ENCODE measurements at places on chromosomes 16 and 17.

DNA sequence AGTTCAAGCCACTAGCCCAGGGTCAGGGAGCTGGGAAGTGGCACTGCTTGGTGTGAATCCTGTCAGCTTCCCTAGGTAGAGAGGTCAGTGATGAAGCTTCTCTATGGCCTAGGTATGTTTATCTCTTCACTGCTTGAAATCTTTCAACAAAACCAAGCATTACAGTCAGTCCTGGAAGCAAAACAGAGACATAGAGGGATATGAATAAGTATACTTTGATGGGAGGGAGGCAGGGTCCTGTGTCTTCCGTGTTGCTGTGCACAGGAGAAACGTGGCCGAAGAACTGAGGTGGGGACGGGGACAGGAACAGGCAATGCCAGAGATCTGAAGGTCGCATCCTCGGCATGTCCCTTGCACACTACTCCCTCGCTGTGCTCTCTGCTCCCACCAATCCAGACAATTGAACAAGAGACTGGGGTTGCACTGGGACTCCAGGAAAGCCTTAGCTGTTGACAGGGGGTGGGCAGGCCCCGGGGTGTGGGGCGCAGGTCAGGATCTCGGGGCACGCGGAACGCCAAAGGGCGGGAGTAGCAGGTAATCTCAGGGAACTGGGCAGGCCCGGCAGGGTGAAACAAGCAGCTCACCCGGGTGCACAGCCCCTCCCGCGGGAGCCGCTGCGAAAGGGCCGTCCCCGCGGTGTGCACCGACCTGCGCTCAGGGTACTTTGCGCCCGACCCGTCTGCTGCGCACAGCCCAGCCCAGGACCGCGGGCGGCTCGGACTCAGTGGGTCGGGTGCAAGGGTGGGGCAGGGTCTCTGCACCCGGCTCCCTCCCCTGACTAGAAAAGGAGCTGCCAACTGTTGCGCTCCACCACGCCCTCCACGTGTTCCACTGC, at the start of gene MT1H:
Gene MT1H (plus strand): TSS at position 810 of the 835 bp plus-strand sequence. CDS start 71 bp downstream, outside the sequence.
- no peak for DNase-seq

GRCh38 chr17:8856869-8857575, 10.5 kb downstream of the PIK3R6 start:
- no peak for DNase-seq

DNA sequence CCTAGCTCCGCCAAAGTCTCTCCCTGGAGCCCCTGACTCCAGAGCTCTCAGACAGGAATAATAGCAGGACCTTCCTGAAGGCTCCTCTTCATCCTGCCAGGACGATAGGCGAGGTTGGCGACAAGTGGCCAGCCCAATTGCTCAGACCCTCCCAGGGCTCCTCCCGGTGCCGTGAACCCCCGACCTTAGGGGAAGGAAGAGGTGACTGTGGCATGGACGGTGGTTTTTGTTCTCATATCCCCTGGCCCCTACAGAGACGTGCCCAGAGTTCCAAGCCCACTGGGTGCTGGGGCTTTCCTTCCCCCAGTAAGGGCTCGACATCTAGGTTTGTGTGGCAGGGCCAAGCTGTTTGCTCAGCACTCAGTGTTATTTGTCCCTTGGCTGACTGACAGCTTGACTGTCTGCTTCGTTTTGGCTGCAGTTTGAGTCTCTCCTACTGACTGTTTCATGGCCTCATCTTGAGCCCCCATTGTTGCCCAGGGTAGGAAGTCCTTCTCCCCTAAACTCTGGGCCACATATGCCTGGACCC, 4.6 kb upstream of the ADCY7 start:
- no peak for DNase-seq

GRCh38 chr16:67528222-67528869, at the start of gene RIPOR1:
Gene RIPOR1, plus strand, starts transcription at chr16:67528829. Its CDS starts 9,618 bp downstream, at chr16:67538447.
- DNase-seq, result no peak

DNA sequence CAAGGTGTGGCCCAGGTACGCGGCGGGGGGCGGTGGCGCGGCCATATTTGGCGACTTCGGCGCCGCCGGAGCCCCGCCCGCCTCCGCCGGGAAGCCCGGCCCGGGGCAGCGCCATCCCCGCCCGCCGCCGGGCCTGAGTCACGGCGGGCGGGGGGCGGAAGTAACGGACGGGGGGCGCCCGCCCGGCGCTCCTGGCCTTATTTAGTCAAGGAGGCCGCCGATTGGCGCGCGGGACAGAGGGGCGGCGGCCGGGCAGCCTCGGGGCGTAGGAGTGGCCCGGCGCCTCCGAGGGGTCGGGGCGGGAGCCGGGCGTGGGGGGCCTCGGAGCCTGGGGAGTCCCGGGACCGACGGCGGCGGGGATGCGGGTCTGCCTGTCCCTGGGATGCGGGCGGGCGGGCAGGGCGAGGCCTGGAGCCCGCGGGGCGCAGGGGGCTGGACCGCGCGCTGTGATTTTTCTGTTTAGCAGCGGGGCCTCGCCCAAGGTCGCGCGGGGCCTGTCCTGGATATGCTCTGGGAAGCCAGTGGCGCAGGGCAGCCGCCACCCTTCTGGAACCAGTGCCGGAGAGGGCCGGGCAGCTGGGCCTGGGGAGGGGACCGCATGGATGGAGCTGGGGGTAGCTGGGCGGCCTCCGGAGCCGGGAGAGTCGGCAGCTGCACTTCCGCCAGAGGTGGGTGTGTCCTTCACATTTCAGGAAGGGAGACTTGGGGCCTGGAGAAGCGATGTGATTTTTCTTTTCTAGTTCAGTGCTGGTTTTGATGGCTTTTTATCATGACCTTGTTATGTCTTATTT, 2.3 kb upstream of the ACTG1 start:
- peak; percentile 83 for DNase-seq

DNA sequence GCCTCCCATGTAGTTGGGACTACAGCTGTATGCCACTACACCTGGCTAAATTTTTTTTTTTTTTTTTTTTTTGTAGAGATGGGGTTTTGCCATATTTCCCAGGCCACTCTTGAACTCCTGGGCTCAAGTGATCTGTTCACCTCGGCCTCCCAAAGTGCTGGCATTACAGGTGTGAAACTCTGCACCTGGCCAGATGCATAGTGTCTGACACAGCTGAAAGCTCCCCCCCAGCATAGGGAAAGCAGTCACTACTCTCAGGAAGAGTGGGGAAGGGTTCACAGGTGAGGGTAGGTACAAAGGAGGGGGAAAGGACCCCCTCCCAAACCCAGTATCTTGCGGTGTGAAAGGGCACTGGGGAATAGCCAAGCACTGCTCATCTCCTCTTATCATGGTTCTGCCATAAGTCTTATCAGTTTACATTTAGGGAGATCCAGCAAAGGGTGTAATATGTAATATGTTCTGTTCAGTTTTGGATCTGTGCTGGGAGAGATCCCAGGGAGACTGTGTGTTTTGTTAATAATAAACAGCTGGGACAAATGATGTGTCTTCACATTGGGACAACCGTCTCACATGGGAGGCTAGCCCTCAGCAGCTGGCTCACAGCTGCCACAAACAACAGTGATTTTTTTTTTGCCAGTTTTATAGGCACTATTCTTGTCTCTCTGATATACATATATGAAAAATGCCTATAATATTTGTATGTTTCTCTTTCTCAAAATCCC, 6.8 kb upstream of the CAVIN1 start:
- DNase-seq, result no peak

- DNase-seq, result peak; percentile 70
Measured at GRCh38 chr17:10737168-10737622, 7.4 kb upstream of the TMEM220 start.

DNA sequence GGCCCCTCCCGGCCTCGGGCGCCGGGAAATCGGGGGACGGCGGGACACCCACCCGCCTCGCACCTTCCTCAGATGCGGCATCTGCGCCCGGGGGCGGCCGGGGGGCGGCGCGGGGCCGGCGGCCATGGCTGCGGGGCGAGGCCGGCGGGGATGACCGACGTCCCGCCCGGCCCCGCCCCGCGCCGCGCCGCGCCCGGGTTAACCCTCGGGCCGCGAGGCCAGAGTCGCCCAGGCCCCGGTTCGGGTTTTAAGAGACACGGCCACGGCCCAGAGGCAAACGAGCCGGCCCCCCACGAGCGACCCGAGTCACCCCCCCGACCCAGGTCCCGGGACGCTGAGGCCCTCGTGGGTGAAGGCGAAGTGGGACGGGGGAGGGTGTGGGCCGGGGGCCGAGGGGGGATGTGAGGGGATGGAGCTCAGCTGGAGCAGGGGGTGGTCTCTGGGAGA, at the start of gene RGS11:
Gene RGS11 (minus strand): TSS at position 159 of the 447 bp plus-strand sequence. CDS start 33 bp downstream, at position 126.
- DNase-seq, result no peak

DNA sequence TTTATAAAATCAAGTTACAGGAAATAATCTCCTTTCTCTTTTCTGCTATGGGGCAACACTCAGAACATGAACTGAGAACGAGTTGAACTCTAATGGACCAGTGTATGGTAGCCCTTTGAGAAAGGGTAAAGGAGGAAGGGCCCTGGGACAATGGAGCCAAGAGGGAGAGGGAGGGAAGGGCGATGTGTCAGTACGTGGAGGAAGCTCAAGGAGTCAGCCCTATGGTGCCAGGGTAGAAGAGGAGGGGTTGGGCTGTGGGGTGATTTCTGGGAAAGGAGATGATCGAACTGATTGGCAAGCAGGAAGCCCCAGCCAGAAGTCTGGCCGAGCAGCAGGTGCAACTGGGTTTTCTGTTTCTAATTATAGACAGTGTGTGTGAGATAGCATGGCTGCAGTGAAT, 4.3 kb upstream of the WIPI1 start:
- DNase-seq, result no peak

GRCh38 chr17:37219876-37220606, 155.7 kb upstream of the C17orf78 start:
- no peak for DNase-seq

DNA sequence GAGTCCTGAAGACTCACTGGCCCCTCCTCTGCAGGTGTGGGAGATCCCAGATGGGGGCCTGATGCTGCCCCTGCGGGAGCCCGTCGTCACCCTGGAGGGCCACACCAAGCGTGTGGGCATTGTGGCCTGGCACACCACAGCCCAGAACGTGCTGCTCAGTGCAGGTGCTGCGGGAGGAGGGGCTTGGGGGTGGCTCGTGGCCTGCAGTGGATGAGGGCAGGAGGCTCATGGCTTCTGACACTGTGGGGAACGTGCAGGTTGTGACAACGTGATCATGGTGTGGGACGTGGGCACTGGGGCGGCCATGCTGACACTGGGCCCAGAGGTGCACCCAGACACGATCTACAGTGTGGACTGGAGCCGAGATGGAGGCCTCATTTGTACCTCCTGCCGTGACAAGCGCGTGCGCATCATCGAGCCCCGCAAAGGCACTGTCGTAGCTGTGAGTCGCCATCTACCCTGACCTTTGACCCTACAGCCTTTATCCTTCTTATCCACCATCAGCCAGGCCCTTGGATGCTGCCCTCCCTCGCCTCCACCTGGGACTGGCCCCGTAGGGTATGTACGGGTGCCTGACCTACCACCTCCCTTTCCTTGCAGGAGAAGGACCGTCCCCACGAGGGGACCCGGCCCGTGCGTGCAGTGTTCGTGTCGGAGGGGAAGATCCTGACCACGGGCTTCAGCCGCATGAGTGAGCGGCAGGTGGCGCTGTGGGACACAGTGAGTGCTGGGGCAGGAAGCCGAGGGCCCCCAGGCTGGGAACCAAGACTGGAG, 3.6 kb downstream of the CORO1A start:
- DNase-seq, result peak; percentile 57

DNA sequence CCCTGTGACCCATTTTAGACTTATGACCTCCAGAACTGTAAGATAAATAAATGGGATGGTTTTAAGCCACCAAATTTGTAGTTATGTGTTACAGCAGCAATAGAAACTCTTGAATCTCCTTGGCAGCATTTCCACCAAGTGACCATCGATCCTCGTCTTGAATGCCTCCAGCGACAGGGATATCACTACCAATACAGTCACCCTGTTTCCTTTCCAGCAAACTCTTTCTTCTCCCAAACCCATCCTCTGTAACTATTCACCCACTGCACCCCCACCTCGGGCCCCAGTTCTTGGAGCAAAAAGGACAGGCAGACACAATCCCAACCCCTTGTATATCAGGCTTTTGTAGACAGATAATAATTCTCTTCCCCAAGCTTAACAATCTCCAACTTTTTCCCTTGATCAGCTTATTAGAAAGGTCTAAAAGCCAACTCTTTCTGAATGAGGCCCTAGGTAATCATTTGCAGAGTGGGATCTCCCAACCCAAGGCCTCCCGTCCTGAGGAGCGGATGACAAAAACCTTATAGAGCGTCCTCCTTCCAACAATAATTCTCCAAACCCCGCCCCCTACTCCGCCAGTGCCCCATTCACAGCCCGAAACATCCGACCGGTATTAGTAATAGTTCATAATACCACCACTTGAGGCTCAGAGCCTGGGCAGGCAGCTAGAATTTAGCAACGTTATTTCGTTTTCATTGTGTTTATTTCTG, 14.7 kb upstream of the PLLP start:
- DNase-seq, result no peak

- no peak for DNase-seq
Measured at GRCh38 chr17:69175625-69176456, 34.1 kb upstream of the ABCA6 start.

DNA sequence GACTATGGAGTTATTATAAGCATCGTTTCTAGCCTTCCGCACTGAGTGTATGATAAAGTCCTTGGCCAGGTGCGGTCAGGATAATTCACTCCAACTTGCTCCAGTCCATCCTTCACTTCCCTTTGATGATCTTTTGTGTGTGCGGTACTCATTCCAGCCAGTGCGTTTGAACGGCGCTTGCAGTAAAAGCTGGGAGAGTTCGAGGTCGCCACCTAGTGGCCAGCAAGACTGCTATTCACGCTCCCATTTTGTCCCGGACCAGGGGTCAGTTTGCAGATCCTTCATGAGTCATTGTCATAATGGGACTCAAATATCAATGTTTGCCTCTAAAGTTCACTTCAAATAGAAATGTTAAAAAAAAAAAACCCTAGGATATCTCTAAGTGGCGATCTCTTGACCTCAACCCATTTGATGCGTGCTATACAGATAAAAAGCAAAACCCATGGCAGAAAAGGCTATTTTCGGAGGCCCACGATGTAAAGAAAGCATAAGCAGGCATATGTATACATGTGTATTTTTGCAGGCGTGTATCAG, 417.1 kb downstream of the TMEM114 start:
- DNase-seq, result peak; percentile 70

DNA sequence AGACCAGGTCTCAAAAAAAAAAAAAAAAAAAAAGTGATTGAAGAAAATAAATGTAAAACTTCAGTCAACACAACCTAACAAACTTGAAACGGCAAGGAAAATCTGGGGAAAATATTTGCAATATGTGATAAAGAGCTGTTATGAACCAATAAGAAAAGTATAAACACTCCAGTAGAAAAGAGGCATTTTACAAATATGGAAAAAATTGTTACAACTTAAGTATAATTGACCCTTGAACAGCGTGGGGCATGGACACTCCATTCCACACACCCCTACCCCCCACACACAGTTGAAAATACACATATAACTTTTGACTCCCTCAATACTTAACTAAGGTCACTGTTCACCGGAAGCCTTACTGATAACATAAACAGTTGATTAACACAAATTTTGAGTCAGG, 20.7 kb downstream of the MFSD11 start:
- DNase-seq, result no peak

- DNase-seq, result no peak
Measured at GRCh38 chr17:35738519-35739133, 7.2 kb downstream of the RASL10B start.

- DNase-seq, result no peak
Measured at GRCh38 chr17:79740413-79740812, 9.7 kb downstream of the ENPP7 start.

DNA sequence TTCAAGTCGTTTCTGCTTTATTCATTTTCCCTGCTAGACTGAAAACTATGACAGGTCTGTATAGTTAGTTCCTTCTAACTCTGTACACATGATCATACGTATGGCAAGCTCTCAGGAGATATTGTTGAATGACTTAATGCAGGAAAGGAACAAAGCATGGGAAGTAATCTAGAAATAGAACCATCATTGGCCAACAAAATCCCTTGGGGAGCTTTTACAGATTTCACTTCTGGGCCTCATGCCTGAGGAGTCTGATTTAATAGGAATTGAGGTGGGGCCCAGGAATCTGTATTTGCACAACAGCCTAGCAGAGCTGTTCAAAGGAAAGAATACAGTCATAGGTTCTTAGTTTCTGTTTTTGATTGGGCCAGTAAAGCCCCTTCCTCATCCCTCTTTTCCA, 229.2 kb downstream of the MAP2K6 start:
- DNase-seq, result no peak
